Kasumi-1 (cell line): ENCODE measurements at places on chromosomes 5 and 9.

GRCh38 chr5:122077366-122078115 is 518 bp downstream of the LOX start:
- no peak for DNase-seq

GRCh38 chr5:89267788-89268187 is 384.8 kb upstream of the MEF2C start:
- DNase-seq: no peak

GRCh38 chr9:38133595-38133994 is 64.6 kb upstream of the SHB start:
- DNase-seq: peak; percentile 6

GRCh38 chr5:178074266-178074952 is 38.9 kb upstream of the N4BP3 start:
- DNase-seq: no peak

GRCh38 chr9:36306471-36307306 is 48.4 kb upstream of the GNE start:
- peak; percentile 19 for DNase-seq

DNA sequence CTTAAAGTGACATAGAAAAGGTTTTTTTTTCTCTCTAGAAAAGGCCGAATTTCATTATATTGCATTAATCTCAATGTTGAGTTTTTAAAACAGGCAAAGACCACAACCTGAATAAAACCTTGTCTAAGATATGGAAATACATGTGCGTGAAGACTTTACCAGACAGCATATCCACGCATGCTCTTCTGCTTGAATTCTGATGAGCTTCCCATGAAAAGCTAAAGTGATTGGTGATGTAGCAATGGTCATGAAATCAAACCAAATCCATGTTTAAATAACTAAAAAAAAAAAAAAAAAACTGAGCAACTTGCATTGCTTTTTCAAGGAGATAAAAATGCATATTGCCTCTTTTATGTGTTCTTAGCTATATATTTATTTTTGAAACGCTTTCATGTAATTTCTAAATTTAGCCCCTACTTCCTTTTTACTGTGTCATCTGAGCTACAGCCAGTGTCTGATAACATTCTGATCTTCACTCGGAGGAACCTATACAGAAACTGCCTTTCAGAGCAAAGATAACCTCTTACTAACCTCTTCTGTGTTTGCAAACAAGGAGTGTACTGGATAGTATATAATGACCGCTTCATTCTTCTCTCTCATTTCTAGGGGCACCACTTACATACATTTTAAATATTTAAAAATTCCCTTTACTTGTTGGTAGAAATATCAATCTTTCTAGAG is 179.1 kb upstream of the GNA14 start:
- peak; percentile 74 for DNase-seq

- no peak for DNase-seq
Observed at GRCh38 chr9:1065130-1065529, 15.0 kb downstream of the DMRT2 start.

GRCh38 chr9:78130004-78130403 is 98.4 kb upstream of the GNAQ start:
- DNase-seq: peak; percentile 24

GRCh38 chr9:26975728-26976707 is 19.8 kb downstream of the IFT74 start:
- DNase-seq: no peak

DNA sequence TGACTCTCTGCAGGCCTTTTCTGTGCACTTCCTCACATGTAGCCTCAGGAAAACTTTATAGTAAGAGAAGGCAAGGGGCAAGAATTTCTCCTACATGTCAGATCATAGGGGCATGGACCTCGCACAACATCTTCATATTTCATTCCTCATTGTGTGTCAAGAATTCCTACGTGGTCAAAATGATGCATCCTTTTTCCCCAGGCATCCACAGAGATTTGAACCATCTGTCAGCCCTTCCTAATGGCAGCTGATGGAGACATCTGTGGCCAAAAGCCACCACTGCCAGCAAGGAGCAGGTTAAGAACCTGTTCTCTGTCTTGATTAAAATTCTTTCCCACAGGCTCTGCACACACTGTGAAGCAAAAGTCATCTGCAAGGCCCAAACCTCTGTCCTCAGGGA is 42.5 kb downstream of the MFAP3 start:
- no peak for DNase-seq

- no peak for DNase-seq
Observed at GRCh38 chr9:93039976-93040375, 18.5 kb upstream of the SUSD3 start.

DNA sequence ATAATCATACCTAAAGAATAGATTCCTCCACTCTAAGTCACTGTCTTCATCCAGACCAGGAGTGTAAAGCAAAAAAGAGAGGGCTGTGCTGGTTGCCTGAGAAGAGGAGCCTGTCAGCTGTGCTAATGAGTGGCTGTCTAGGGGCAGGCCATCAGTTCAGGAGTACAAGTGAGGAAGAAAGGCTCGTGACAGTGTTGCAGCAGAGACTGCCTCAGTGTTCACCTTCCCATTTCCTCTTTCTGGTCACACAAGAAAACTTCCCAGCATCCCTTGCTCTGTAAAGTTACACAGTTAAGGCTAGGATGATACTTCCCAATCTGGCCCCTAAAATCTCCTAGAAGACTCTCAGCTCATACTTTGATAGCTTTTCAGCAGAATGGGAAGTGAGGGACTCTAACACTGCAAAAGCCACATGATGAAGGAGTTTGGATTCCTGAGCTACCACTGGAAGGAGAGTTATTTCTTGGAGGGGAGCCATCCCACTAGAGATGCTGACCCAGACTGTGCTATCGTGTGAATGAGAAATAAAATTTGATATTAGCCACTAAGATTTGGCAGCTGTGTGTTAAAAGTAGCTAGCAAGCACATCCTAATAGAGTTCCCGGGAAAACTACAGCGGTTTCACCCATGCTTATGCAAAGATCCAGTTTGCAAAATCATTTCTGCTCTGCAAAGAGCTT is 67.1 kb downstream of the ADAMTS12 start:
- peak; percentile 37 for DNase-seq

DNA sequence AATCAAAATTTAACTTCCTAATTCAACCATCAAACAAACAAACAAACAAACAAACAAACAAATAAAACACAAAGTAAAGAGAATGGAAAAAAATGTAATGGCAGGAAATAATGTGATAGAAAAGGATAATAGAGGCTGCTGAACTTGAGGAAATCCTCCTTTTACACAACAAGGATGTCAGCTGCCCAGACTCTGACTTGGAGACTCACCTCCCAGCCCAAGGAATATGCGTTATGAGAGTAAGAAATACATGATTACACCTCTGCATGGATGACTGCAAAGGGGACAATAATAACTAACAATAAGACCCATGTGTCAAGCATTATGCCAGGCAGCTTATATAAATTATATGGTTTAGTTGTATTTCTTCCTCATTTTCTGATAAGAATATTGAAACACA is 46.6 kb upstream of the JAK2 start:
- DNase-seq: no peak

DNA sequence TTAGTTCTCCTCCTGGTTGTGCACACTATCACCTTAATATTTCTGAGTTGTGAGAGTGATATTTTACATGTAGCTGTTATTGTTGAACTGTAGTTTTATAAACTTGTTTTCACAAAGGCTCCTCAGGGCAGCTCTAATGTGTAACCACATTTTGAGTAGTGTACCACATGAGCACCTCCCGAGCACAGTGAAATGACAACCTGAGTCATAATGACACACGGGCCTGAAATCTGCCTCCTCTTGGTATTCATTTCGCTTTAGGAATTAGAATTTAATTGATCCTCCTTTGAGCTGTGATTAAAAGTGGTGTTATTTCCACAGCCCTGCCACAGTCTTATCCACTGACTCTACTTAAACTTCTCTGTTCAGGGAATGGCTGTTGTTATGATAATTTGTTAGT is 7.9 kb downstream of the MTRR start:
- DNase-seq: no peak

DNA sequence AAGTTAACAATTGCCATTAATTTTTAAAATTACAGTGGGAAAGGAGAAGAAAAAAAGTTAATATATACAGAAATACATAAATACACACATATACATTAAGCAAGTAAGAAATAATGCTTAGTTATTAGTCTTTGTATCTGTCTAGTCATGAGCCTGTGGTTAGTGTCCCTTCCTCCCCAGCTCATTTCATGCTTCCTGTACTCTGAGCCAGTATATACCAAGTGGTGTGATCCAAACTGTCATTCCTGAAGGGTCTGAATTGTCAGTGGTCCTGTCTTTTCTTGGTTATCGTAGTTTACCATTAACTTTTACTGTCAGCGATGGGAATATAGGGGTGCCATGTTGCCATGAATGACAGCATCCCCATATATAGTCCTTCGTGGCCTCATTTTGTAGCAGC is 24.2 kb upstream of the STOM start:
- peak; percentile 90 for DNase-seq

DNA sequence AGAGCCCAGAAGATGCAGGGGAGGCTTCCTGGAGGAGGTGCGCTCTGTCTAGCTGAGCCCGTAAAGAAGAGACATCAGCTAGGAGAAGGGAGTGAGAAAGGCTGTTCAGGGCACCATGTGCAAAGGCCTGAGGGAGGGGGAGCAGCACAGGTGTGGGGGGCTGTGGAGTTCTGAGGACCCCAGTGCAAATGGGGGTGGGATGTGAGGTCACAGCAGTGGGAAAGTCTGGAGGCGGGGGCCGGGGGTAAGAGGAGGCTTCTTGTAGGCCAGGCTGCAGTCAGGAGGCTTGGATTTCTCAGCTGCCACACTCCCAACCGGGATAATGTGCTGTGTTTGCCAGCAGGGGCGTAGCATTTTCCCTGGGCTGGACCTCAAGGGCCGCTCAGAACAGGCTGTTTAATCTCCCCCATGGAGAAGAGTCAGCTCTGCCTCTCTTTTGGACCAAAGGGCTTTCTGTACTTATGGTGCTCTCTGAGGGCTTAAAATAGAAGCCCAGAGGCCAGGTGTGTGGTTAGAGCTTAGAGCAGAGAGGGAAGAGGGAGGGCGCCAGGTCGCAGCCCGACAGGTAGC is 5.7 kb downstream of the NEURL1B start:
- no peak for DNase-seq

GRCh38 chr5:151405334-151406160 is 41.9 kb upstream of the SLC36A1 start:
- no peak for DNase-seq

- no peak for DNase-seq
Observed at GRCh38 chr9:134316449-134317160, 9.7 kb upstream of the RXRA start.

GRCh38 chr5:143001764-143002351 is 231.7 kb downstream of the ARHGAP26 start:
- peak; percentile 61 for DNase-seq

GRCh38 chr5:144332265-144332664 is 161.6 kb downstream of the KCTD16 start:
- peak; percentile 4 for DNase-seq

DNA sequence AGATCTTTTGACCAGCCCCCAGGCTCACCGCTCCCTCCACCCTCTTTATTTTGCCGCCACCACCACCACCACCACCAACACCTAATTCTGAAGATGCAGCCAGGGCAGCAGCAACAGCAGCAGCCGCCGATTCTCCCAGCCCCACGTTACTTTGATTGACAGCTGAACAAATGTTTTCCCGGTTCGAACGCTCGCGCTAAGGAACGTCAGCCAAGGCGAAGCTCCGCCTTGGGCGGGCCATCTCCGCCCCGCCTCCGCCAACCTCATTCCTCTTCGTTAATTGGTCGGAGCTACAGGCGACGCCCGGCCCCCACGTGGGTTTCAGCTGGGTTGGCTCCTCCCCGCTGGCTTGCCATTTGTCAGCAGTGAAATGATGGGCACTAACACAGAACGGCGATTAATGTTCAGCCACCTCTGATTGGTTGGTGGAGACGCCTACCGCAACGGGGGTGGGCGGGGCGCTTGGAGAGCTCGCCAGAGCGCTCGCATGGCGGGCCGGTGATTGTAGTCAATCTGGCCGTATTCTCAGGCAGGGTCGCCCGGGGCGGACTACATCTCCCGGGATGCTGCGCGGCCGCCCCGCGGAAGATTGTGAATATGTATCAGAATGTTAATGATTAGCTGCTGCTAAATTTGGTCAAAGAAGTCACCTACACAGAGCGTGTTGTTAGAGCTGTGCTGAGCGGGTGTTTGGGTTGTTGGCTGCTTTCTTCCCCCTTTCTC is at the start of gene TLE4:
TLE4 (plus strand) TSS at position 657 of the 723 bp plus-strand sequence. CDS start 826 bp downstream, outside the sequence.
- peak; percentile 100 for DNase-seq

GRCh38 chr9:116027096-116027495 is 126.5 kb upstream of the PAPPA start:
- no peak for DNase-seq

- DNase-seq: no peak
Observed at GRCh38 chr5:54470128-54470527, 14.6 kb downstream of the HSPB3 start.

DNA sequence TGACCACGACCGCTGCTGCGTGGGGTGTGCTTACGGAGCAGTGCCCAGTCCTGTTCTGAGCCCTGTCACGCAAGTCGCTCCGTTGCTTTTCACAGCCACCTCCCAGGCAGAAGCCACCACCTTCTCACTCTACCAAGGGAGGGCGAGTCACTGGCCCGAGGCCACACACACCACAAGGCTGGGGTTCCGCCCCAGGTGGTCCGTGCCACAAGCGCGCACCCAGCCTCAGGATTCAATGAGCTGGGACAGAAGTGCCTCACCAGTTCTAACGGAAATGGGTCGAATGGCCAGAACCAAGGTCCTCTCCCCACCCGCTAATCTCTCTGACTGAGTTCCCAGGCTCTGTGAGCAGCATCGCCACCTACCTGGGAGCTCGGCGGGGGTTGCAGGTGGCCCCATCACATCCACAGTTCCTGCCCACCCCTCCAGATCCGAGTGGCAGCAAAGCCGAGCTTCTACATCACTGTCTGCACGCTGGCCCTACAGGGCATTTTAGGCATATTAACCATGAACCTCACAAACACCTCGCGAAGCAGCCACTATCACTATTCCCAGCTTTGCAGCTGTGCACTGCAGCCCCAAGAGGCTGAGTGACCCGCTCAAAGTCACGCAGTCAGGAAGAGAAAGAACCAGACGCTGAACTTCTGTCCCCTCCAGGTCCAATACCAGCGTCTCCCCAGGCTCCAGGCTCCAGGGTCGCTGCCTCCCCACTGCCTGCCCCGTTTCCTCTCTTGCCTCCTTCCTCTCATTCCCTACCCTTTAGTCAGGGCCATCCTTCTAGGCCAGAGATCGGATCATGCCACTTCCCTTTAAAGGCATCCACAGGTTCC is 92.1 kb upstream of the PHYKPL start:
- DNase-seq: no peak

DNA sequence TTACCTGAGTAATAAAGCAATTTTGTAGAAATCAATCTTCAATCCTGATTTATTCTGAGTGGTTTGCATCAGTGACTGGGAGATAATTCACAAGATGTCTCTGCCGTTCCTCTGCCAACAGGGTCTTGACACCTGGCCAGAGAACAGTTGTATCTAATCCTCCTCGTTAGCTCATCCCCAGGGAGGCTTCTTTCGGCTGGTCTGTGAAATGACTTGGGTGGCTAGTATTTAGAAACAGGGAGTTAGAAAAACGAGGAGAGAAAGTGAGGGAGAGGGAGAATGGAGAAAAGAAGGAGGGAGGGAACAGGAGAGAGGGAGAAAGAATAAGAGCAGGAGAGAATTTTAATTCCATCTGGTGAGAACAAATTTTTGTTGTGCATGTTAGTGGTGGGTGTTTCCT is 600.2 kb upstream of the TLE4 start:
- no peak for DNase-seq

GRCh38 chr5:133421394-133421793 is 190.9 kb downstream of the FSTL4 start:
- DNase-seq: peak; percentile 52
